ENCODE measurements at places on chromosomes 12 and 14. TPM values are rescaled to one million over a fixed set of nuclear protein-coding genes. Genes with fewer than 3 reads are reported as not detected.

Gene LGR5
- not detected for polyA plus RNA-seq

Gene KCNA5
- polyA plus RNA-seq, result 1.7 TPM

Gene IL31
- polyA plus RNA-seq, result not detected

Gene SAMD4A
- polyA plus RNA-seq, result 45.0 TPM

Gene FSCB
- polyA plus RNA-seq, result not detected

Gene GNB3
- polyA plus RNA-seq, result 6.2 TPM

Gene KIAA0586
- 5.9 TPM for polyA plus RNA-seq

Gene TAS2R9
- not detected for polyA plus RNA-seq

Gene ALG10B
- 2.6 TPM for polyA plus RNA-seq

Gene RND1
- 0.53 TPM for polyA plus RNA-seq

All from heart left ventricle (tissue), 16 donors.